ENCODE measurements at places on chromosomes 5 and 9.

- peak; percentile 42 for DNase-seq
Measured at GRCh38 chr9:129609486-129610212, 11.3 kb downstream of the C9orf50 start.

- DNase-seq = no peak
Measured at GRCh38 chr5:159240301-159240870, 22.7 kb upstream of the UBLCP1 start.

DNA sequence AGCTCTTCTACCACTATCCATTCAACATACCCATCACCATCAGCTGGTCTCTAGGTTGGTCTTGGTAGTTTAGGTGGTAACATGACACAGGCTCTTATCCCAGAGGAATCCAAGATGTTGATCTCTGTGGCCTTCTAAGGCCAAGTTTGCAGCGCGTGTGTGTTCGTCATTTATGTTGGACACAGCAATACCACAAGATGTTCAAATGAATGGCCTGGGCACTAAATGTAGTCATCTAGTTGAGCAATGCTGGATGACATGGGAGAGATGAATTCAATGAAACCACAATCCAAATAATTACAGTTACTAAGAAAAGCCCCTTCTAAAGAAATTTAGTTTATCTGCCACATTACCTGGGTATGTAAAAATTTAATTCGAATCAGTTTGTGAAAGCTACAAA, 292.4 kb downstream of the MRPS30 start:
- DNase-seq = no peak

DNA sequence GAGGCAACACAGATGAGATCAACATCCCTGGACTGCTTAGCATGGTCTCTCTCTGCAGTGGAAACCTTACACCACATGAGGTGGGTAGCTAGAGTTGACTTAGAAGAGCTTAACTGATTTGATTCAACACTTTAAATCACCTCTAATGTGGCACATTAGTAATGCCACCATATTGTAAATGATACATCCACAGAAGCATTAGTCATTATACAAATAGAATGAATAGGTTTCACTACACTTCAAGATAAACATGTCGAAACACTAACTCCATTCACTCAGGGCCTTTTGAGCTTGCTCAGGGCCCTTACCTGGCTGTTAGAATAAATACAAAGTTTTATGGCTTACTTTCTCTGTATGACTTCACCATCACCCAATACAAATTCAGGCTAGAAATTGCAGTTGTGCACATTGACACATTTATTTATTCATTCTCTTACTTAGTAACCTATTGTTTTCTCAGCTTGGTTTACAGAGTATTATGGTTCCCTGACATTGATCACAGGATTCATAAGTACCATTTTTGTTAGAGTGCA, 9.3 kb upstream of the SMAD5 start:
- no peak for DNase-seq

DNA sequence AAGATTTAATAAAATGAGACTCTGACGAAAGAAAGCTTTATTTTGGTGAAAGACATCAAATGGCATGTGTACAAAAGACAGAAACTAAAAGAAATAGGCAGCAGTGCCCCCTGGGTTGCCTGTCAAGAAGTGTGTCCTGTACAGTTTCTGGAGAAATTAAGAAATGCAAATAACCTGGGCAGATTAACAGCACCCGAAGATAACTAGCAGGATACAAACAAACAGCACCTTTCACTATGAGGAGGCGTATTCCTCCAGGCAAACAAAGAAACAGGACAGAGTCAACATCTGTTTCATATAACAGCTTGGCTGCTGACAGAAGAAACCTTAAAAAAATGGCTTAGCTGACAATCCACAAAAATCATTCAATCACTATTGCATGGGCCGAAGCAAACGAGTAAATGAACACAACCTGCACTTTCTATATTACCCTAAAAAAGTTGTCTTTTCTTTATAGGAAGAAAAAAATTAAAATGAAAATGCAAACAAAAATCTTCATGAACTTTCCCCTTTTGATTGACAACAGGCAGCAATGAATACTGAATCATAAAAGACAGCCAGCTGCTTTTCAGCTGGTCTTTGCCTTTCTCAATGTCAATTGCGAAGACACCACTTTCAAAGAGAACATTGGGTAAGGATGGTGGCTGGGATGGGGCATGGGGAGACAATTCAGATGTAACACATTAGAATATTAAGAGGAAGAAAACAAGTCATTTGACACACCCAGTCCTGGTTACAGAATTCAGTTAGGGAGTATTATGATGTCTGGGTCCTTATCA, 162.1 kb downstream of the ARL15 start:
- no peak for DNase-seq

DNA sequence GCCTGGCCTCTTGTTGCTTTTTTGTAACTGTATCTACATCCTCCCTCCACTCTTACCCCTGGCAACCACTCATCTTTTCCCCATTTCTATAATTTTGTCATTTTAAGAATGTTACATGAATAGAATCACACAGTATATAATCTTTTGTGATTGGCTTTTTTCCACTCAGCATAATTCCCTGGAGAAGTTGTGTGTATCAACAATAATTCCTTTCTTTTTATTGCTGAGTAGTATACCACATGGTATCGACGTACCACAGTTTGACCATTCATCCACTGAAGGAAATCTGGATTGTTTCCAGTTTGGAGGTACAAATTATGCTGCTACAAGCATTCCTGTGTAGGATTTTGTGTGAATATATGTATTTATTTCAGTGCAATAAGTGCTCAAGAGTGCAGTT, 21.7 kb upstream of the ENTREP1 start:
- no peak for DNase-seq

DNA sequence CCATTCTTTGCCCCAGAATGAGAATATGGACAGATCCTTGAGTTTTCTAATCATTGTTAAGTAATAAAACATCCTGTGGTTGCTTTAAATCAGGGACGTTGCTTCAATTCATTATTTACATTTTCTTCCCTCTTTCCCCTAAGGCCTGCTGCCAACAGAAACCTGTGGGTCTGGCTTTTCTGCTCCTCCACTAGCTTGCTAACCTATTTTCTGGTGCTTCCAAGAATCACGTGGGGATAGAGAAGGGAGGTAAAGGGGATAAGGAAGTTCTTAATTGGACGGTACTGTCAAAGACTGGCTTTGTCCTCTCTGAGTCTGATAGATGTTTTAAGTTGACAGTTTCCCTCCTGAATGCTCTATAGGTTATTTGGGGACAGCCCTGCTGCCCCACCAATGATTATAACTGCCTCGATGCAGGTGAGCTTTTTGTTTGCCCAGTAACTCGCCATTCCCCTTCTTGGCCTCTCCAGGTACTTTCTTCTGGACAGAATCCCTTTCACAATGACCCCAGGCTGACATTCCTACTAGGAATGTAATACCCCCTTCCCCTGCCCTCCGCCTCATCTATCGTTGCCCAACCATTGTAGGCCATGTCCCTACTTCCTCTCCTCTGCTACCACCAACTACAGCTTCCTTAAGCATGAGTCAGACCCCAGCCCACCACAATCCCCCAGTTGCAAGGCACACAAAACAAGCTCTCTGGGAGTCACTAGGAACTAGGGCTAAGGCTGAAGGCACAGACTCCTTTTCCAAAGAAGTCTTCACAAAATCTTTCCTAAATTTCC, 19.9 kb upstream of the CPEB4 start:
- no peak for DNase-seq

DNA sequence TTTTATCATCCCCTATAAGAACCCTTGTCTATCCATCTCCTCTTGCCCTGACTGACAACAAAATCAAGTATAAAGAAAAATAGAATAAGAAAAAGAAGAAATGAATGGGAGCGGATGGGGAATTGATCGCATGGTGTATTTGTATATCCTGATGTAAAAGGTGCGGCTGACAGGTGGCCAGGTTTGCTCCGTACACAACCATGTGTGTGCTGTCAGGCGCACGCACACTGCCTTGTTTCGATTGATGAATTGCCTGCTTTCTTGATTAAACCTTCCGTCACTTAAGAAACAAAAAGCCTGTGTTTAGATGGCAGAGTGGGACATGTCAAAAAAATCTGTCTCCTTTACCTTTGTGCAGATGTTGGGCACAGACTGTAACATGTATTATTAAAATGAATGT, 102.6 kb downstream of the MVB12B start:
- DNase-seq = no peak

- no peak for DNase-seq
Measured at GRCh38 chr9:16830806-16831205, 39.7 kb downstream of the BNC2 start.

DNA sequence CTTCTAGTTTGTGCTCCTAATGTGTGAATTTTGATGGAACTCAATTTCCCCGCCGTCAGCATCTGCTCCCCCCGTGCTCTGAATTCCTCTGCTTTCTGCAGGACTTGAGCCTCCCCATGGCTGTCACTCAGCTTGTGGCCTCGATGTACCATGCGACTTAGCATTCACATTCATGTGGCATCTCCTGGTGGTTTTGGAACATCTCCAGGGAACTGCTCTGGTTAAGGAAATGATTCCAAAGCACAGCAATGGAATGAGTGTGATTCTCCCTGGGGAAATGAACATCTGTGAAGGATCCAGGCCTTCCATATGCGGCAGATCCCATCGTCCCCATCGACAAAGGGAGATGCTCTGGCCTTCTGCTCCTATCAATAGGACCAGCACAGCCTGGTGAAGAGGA, 119.0 kb downstream of the ENTREP1 start:
- DNase-seq = no peak

GRCh38 chr5:170315154-170315553, 17.6 kb upstream of the LCP2 start:
- DNase-seq = no peak

GRCh38 chr5:126615286-126615685, 14.5 kb downstream of the PHAX start:
- DNase-seq = no peak

GRCh38 chr5:91266184-91266705, 116.9 kb downstream of the ARRDC3 start:
- DNase-seq = no peak

DNA sequence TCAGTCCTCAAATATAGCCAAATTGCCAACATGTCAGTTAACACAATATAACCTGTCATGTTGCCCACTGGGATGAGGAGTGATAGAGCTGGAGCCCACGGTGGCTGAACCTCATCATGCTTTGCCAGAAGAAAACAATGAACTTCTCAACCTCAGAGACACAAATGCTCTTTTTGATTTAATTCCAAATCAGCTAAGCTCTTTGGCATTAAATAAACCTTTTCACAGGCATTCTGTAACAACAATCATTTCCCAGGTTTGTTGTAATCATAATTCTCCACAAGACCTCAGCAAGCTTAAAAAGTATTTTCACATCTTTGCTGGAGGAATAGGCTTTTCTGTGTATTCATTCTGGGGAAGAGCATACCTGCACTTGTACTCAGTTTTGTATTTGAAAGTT, 830.9 kb downstream of the MAT2B start:
- DNase-seq = no peak

DNA sequence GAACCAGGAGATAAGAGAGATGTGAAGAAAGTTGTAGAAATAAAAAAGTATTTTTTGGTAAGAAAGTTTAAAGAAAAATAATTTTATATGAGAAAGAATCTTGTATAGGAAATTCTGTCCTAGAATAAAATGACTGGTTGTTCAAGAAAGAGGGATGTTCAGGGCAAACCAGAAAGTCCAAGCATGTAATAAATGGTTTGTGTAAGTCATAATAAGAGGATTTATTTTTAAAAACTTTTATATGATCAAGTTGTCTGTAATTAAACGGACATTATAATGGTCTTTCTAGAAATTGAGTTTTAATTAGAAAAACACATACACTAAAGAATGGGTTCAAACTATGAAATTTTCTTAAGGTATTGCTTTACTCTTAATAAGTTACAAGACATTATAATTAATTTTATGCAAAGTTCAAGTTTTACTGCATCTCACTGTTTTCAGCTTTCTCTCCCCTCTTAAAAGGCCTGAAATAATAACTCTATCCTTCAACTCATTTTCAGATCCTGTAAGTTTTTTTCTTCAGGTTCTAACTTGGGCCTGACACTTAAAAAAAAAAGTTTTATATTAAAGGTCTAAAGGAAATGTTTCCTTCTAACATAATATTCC, 56.1 kb upstream of the ZNF300 start:
- DNase-seq = no peak

- DNase-seq = no peak
Measured at GRCh38 chr5:124996023-124996763, 249.8 kb upstream of the ZNF608 start.

- no peak for DNase-seq
Measured at GRCh38 chr5:132662925-132663770, 5.2 kb downstream of the IL13 start.

DNA sequence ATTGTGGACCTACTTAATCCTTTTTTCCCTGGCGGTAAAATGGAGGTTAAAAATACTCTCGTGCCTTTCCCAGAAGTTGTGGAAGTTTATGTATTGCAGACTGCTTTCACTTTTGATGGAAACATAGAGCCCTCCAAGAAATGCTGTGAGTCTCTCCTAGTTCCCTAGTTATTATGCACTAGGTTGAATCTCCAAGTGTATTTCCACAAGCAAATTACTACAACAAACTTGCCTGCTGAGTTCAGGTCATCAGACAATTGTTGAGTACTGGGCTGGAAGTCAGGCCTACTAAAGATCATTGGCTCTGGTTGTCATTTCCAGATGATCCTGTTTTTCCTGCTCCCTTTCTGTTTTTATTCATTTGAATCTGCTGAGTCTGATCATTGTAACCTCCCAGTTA, 104.1 kb downstream of the CD180 start:
- no peak for DNase-seq

- DNase-seq = no peak
Measured at GRCh38 chr5:133969654-133970324, 1.4 kb upstream of the C5orf15 start.

DNA sequence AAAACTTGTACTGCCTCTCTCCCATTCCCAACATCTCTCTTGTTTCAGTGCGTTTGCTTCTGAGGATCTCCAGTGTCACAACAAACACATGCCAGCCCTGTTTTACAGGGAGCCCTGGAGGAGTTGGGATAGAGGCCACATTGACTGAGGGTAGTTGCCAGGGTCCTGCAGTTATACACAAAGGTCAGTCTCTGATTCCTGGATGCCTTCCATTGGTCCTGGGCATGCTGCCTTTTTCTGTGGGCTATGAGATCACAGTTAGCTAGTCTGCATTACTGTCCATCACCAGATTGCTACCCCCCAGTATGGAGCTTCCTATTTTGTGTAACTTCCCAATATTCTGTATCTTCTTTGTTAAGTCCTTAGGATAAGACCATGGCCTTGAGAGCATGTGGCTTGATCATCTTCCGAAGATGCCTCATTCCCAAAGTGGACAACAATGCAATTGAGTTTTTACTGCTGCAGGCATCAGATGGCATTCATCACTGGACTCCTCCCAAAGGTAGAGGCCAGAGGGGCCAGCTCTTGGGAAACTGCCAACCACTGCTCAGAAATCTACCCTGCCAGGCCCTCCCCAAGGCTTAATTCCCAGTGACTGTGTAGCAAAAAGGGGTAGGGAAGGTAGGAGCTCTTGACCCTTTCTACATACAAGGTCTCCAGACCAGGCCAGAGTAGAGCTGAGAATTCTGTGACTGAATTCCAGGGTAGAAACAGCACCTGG, 9.5 kb downstream of the NUDT2 start:
- DNase-seq = no peak

GRCh38 chr5:160833806-160834205, 18.2 kb downstream of the ATP10B start:
- DNase-seq = no peak

- no peak for DNase-seq
Measured at GRCh38 chr9:35357826-35358225, 132.1 kb upstream of the RUSC2 start.

GRCh38 chr5:74822288-74822687, 43.9 kb downstream of the FAM169A start:
- DNase-seq = no peak

GRCh38 chr5:27318701-27319100, 280.3 kb upstream of the CDH9 start:
- DNase-seq = no peak

All from stimulated activated CD4-positive, alpha-beta T cell treated with anti-CD3 and anti-CD28 coated beads, Interleukin-2, amount 100 ng/mL, for 4 hours (primary cell).